ENCODE measurements at places on chromosomes 16 and 17.

DNA sequence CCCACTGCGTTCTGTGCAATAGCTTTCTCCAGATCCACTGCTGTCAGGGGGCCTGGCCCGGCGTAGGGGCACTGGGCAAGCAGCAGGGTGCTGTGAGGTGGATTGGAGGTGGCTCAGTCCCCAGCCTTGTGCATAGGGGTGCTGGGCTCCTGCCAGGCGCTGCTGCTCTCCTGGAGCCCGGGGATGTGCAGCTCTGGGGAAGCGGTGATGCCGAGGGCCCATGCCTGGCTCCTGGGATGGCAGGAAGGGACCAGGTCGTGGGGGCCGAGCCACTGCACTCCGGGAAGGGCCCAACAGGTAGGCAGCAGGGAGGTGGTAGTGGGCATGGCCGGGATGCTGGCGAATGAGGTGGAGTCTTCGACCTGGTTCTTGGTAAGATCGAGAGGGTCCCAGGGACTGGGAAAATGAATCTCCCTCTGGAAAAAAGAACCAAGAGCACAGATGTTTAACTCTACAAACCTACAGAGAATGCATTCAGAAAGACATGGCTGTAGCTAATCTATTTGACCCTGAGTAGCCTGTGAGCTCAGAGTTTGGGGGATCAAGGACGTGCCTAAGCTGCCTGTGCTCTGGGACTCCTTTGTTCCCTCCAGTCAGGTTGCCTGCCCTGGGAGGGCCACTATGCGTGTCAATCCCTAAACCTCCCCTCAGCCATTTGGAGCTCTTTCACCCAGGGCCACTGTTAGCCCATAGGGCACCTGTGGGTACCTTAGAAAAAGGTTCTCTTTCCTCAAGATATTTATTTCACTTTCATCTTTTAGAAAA, 6.6 kb upstream of the SUPT4H1 start:
- DNase-seq, result no peak

GRCh38 chr16:85867189-85867588, 31.8 kb upstream of the IRF8 start:
- no peak for DNase-seq

GRCh38 chr17:47733674-47734410, 806 bp downstream of the TBX21 start:
- no peak for DNase-seq

DNA sequence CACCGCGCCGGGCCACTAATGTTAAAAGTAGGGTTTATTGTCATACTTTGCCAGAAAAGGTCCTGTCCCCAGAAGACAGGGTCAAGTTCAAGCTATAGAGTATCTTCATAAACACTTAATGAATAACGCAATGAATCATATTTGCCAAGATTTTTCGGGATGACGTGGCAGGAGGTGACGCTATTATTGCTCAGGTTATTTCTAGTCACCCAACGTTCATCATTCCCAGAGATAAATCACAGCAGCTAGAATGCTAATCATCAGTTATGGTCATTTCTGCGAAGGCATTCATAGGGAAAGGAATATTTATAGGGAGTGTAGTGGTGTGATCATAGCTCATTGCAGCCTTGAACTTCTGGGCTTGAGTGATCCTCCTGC, 2.0 kb downstream of the TMC5 start:
- DNase-seq, result no peak

Measured in renal pelvis (tissue), 12 donors.